Stimulated activated CD4-positive, alpha-beta T cell treated with anti-CD3 and anti-CD28 coated beads, Interleukin-1b, Interleukin-23, amount 100 ng/mL, for 24 hours (primary cell): ENCODE measurements at places on chromosomes 16 and 17.

GRCh38 chr16:85673529-85674417, 15.0 kb downstream of the GINS2 start:
- DNase-seq, result no peak

DNA sequence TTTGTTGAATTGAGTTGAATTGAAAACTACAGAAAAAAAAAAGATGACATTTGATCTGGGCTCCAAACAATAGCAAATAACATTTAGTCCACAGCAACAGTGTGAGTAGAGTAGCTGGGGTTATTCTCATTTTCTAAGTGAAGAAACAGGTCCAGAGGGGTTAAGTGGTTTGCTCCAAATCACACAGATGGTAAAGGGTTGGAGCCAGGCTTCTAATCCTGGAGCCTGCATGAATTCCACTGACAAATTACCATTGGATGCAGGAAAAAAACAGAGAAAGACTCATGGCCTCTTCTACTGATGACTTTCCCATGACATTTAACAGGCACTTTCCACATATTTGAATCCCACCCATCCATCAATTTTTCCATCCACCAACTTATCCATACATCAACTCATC, 182.4 kb downstream of the HS3ST4 start:
- DNase-seq, result no peak

- DNase-seq, result no peak
These were observed 1.0 kb downstream of the LITAF start for GRCh38 chr16:11585460-11586377.

DNA sequence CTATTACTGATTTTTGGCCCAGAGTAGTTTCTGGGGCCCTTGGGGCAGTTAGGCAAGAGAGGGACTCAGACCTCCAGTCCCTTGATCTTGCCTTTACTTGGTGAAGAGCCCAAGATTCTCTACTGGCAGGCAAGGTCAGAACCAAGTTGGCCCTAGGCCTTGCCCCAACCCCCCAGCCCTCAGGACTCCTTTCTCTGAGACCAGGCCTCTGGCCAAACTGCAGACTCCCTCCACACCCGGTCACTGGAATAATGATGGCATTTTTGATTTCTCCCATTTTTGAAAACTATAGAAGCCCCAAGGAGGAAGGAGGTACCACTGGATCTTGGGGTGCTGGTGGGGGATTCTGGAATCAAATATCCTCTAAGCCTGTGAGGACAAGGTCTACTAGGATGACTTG, 18.0 kb upstream of the HOXB9 start:
- no peak for DNase-seq

DNA sequence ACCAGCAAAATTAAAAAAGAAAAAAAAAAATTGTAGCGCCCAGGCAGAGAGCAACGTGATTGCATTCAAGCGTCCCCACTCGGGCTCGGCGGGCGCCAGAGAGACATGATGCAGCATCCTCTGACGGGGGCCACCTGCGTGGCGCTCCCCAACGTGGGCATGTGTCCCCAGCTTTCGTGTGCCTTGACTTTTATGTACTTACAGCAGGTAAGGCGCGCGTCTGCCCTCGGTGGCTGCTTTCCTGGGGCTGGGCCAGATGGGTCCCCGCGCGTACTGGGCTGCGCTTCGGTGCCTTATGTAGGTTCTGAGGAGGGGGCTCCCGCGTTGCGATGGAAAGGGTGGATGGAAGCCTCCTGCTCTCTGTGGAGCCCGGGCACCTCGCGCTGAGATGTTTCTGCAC, 28.4 kb upstream of the RBFOX1 start:
- no peak for DNase-seq

GRCh38 chr16:65658787-65659220, 536.9 kb upstream of the CDH11 start:
- DNase-seq, result no peak

DNA sequence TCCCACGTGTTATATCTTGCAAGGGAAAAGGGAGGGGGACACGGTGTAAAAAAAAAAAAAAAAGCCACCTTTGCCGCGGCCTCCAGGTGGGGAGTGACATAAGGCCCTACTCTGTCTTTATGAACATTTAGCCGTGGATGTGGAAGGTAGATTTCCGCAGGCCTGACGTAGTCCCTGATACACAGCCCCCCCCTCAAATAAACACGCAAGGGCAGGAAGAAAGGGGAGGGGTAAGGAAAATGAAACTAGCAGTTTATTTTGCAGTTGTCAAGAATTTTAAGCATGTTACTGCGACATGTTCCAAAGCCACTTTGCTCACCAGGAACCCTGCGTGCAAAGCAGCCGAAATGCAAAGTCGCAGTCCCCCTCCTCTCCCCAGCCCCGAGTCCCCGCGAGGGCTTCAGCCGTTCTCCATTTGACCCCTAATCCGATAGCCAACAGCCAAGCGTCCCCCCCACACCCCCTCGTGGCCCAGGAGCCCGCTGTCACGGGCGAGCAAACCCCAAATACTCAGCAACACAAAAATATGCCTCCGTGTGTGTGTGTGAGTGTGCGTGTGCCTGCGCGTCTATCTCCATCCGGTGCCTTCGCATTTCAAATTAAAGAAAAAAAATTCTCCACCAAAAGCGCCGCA, 1.2 kb downstream of the CBX4 start:
- no peak for DNase-seq

- no peak for DNase-seq
These were observed 36.6 kb upstream of the NACA2 start for GRCh38 chr17:61627658-61628057.

GRCh38 chr17:57484081-57484666, 227.9 kb downstream of the MSI2 start:
- no peak for DNase-seq
